ENCODE measurements at places on chromosomes 3 and 15.

GRCh38 chr3:172524611-172525010, 1.4 kb upstream of the TNFSF10 start:
- no peak for DNase-seq

DNA sequence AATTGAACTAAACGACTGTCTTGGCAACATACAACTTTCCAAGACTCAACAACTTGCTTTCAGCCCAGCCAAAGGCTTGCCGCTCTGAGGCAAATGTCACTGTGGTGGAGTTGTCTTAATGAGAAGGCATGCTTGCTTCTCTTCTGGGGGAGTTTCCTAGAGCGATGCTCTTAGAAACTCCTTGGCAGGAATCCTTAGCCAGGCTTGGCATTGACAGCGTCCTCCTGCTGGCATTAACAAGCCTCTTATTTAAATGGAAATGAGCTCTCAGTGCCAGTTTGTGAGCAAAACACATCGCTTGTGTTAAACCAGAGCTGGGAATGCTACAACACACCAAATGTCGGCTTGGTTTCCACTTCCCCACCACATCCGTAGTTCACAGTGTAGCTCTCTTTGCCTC, 265.5 kb upstream of the TPRG1 start:
- no peak for DNase-seq

- no peak for DNase-seq
These were observed 116.8 kb upstream of the SGO1 start for GRCh38 chr3:20302766-20303165.

- no peak for DNase-seq
These were observed 55.2 kb downstream of the CCDC66 start for GRCh38 chr3:56612146-56612545.

DNA sequence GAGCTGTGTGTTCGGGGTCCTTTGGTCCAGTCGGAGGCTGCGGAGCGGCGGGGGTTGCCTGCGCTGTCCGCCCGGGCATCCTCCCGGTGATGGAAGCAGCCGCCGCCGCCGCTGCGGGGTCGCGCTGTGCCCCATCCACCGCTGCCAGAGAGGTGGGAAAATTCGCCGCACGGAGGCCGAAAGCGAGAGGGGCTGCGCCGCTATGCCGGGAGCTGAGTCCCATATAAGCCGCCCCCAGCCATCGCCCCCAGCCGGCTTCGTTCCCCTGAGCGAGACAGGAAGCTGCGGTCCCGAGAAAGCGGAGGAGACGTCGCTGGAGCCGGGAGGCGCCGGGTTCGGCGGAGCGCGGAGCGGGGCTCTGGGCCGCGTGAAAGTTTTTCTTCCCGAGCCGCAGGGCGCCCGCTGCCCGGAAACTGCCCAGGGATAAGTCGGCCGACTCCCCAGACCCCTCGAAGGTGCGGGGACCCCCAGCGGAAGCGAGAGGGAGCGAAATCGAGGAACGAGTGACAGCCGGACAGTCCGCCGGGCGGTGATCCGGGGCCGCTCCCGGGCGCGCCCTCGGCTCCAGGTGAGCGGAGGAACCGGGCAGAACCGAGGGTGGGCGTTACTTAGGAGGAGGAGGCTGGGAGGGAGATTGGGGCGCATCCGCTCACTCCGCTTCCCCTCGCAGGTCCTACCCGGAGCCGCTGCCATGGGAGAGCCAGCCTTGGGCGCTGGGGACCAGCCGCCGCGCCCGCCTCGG, 574 bp downstream of the CHST2 start:
- peak; percentile 17 for DNase-seq

DNA sequence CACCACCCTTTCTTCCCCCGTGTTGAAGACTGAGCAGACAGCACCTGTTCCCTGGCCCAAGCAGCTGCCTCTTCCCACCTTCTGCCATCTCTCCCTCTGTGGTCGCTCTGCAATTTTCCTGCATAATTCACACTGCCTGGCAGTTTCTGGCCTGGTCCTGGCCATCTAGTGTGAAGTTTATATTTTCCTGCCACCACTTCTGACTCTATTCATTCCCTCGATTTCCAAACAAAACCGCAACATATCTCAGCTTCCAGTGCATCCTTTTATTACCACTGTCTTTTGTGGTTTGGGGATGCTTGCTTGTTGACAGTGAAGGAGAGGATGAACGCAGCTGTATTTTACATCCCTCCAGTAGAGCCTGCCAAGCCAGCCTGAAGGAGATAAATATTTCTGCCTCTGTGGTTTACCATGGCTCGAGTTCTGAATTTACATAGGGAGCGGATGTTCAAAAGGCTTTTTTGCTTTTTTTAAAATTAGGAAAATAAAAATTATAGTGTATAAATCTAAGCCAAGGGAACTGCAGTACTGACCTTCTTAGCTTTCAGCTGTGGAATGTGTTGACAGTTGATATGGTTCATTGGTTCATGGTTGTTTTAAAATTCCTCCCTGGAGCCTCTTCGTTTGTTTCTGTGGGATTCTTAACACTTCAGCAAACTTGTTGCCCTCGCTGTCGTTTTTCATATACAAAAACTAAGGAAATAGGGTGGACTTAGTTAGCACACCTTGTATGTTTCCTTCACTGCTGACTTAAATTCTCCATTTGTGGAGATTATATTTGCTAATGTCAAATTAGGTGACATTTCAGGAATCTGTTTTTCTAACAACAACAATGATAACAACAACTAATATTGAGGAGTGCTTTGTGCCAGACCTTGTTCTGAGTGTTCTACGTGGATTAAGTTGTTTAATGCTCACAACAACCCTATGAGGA, 250.5 kb downstream of the ADAMTSL3 start:
- DNase-seq, result no peak

DNA sequence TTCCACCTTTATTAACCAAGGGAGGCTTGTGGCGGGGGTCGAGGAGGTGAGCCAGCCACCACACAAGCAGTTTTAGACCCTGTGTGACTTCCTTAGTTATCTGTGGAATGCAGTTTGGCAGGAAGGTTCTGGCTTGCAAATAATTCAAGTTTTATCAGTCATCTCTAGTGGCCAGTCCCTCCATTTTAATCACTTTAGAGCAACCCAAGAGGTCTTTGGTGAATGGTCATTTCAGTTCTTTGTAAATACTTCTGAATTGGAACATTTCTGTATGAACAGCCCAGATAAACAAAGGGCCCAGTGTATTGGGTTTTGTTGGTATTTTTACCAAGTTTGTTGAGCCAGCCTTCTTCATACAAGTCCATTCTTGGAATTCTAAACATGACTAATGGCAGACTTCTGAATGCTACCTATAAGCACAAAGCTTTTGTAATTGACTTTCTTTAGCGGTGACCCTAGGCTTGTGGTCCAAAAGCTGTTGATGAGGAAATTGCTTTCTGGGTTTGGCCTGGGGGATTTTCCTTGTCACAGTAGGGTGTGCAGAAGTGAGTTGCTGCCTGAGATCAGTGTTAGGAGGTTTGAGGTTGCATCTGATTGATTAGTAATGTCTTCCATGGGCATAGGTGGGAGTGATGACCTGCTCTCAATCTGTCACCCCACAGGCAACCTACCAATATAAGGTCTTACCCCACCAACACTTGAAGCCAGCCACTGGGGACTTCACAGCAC, 193.3 kb upstream of the TOPAZ1 start:
- no peak for DNase-seq

GRCh38 chr15:62455441-62455921, 290.4 kb upstream of the C2CD4B start:
- no peak for DNase-seq

DNA sequence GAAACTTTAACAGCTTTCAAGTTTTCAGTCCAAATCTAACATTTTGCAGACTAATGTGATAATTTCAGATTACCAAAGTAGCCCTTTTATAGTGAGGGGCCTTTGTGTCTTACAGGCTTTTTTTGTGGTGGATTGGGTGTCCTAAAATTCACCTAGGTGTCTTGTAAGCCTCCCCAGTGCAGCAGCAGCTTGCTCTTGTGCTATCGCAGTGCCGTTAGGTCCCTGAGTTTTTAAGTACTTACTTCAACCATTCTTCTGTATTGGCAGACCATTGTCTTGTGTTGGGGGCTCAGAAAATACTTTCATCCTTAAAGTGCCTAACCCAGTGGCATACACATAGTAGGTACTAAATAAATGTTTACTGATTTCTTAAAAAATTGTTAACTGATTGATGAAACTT, 2.1 kb downstream of the PDE8A start:
- DNase-seq, result no peak

DNA sequence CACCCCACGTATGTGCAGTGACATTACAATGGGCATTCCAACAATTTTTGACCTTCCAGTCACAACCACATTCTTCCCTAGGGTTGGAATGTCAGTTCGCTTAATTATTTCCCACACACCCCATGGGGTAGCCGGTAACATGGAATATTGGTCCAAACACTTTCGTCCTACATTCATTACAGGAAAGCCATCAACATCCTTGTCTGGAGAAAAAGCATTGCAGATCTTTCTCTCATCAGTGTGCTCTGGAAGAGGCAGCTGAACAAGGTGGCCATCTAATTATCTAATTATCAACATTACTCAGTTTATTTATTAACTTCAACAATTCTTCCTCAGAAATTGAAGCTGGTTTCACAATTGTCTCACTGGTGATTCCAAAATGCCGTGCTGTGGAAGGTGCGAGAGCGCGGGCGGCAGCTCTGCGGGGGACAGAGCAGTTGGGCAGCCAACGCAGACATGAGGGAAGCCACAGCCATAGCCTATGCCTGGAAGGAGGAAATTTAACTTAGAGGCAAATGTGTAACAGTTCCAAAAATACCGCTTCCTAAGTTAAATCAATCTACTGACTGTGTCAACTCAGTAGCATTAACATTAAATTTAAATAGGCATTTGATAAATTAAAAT, 1158.9 kb upstream of the EPHA6 start:
- no peak for DNase-seq

DNA sequence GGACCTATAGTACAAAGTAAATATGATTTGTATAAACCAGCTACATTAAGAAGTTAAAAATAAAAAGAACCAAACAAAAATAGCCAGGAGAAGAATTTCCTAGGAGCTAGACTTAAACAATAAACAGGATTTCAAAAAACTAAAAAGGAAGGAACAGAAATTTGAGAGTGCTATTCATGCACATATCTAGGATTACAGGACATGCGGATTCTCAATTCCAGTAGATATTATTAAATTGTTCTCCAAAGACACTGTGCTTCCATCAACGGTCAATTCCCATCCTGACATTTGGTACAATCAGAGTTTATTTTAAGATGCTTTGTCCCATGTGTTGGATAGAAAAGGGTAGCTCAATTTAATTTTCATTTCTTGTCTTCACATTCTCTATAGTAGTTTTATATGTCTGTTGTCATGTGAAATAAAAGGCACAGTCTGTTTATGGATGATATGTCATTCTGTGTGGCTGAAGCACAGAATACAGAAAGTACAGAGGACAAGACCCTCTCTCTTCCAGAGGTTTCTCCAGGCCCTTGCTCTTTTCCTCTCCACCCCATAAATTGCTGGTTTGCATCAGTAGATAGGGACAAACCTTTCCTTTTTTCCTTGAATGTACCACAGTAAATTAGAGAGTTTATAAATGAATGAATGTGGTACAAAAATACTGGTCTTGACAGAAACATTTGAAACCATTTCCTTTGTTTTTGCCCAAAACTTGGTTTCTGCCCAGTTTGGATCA, 3.5 kb downstream of the PLOD2 start:
- DNase-seq, result no peak

DNA sequence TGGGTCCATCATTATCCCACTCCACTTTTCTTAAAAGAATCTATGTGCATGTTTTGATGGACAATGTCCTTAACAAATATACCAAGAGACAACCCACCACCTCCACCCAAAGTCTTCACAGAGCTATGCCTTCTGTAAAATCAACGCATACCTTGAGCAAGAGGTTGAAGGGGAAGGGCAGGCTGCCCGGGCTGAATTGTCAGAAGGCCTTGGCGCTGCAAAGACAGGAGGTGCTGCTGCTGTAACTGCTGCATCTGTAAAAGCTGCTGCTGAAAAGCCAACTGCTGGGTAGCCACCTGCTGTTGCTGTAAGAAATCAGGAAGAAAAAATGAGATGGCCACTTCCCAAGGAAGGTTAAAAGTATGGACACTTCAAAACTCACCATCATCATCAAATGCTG, 536.7 kb downstream of the FOXP1 start:
- no peak for DNase-seq

DNA sequence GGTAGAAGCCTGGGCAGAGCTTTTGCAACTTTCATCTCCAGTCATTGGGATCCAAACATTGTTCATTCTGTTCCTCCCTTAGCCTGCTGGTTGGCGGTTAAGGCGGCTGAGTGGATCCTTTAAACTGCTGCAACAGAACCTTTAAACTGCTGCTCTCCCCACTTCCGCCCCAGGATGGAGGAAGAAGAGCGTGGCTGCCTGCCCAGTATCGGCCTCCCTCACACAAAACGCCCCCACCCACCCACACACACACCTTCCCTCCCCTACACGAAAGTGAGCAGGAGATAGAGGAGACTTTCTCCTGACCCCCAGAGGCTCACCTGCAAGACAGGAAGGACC, 460 bp upstream of the ZMAT3 start:
- peak; percentile 70 for DNase-seq

GRCh38 chr3:16290007-16290826, 25.2 kb downstream of the OXNAD1 start:
- DNase-seq, result no peak

DNA sequence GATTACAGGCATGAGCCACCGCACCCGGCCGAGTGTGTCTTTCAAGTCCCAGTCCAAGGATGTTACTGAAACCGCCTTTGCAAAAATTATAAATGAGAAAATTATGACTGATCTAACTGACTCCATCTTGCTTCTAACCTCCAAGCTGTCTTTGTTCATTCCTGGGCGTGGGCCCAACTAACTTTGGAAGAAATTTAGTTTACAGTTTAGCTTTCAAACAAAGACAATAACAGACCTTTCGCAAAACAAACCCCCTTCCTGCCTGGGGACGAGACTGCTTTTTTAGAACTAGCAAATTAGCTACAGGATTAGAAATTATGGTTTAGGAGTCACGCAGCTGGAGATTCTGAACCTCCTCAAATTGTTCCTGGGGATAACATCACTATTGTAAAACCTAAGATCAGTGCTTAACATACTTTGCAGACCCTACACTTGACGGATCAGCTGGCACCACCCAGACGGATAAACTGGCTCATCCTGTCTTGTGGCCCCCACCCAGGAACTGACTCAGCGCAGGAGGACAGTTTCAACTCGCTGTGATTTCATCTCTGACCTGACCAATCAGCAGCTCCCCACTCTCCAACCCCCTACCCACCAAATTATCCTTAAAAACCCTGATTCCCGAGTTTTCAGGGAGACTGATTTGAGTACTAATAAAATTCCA, 23.8 kb downstream of the NANOGP8 start:
- DNase-seq, result no peak

DNA sequence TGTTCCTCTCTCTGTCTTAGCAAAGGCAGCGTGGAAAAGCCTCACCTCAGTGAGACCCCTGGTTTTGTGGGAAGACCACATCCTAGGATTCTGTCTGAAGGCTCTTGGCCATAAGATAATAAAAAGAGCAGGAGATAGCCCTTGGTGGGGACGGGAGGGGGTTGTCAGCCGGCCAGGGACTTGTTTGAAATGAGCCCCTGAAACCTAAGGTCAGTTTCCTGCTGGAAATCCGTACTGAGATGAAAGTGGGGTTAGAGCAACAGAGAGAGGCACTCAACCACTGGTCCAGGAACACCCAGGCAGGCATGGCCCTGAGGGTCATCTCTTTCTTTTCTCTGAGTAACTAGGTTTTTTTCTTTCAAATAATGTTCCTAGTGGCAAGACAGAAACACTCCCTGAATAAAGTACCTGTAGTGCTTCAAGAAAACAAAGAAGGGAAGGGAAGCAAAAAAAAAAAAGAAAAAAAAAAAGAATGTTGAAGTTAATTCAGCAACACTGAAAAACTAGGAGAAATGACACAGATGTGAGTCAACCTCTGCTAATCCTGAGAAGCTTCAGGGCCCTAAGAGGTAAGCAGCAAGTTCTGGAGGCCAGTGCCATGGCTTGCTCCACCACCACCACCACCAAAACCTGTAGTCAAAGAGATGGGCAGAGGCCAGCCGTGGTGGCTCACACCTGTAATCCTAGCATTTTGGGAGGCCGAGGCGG, 3.2 kb downstream of the ITGB5 start:
- DNase-seq, result no peak

Measured in mucosa of descending colon (tissue), 3 donors.